Skeletal muscle cell (primary cell): ENCODE measurements at places on chromosomes 16 and 17.

DNA sequence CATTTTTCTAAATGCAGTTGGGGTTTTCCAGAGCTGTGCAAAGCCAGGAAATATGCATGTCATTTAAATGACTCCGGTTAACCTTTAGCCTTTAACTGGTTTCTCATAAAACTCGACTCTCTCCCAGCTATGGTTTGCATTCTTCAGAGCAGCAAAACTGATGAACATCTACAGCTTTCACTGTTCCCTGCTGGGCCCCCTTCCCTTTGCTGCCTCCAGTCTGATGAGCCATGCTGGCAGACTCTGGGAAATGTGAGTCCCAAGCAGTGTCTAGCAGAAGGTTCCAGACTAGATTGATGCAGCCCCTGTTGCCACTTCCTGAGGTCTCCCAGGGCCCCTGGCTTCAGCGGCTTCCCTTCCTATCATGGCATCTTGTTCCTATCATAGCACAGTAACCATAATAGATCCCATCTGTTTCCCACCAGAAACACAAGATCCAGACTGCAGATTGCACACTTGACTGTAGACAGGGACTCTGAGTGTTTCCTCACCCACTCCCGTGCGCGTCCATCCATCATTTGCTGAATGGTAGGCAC, 135.4 kb downstream of the CLEC16A start:
- DNase-seq, result peak; percentile 86

DNA sequence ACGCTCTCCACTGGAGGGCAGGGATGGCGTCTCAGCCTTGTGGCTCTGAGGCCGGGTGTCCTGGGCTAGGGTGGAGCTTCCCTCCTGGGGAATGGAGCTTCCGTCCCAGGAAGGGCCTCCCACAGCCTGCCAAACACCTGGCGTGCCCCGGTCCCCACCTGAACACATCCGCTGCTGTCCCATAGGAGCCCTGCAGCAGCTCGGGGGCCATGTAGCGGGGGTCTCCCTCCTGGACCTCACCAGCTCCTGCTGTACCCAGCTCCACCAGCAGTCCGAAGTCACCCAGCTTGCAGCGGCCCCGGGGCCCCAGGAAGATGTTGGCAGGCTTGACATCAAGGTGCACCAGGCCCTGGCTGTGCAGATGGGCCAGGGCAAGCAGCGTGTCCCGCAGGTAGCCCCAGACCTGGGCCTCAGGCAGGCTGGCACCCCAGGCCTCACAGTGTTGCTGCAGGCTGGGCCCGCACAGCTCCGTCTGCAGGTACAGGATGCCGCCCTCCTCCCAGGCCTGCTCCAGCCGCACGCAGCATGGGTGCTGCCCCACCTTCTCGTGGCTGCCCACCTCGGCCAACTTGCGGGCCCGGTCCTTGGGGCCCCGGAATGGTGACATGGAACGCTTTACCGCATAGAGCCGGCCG, 5.0 kb downstream of the PKMYT1 start:
- DNase-seq, result no peak

GRCh38 chr16:67708368-67708771, 10.7 kb downstream of the GFOD2 start:
- no peak for DNase-seq

DNA sequence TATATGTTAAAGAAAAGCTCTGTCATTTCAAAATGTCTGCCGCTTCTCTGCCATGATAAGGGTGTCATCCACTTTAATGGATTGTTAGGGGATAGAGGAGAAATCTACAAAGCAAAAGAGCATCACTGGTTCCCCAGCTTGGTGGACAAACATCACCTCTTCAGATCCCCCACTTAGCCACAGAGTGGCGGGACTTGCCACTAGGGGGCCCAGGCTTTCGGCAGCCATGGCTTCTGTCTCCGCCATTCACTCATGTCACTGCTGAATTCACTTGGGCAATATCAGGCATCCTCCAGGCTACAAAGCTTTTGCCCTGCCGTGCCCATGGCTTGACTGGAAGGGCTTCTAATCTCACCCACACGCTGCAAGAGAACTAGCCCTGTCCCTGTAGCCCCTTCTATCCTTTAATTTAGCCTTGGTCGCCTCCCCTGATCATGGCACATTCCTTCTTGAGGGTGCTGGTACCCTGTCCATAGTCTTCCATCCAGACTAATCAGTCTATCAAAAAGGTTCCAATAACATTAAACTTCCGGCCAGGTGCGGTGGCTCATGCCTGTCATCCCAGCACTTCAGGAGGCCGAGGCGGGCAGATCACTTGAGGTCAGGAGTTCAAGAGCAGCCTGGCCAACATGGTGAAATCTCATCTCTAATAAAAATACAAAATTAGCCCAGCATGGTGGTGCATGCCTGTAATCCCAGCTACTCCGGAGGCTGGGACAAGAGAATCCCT, 34.7 kb downstream of the SBK1 start:
- DNase-seq, result no peak

DNA sequence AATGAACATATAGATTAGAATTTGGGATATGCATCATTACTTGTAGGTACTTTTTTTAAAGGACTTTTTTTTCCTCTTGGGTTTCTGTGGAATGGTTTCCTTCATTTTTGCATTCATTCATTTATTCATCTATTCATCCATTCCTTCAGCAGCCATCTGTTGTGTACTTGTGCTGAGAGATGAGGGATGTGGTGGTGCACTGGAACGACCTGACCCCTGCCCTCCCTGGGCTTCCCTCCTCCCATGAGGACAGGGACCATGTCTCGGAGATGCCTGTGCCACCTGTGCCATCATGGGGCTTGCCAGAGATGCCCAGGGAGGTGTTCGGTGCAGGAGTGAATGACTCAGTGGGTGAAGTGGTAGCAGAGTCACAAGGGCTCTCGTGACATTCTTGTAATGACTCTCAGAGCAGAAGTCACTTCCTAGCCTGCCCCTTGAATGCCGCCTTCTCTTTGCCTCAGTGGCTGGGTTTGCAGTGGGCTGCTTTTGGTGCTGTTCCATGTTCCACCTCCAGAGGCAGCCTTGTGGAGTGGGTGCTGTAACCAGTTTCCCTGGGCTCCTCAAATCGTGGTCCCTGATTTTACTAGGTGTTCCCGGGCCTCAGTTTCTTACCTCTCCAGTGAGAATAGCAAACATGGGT, 43.9 kb downstream of the CLEC16A start:
- no peak for DNase-seq
